ENCODE measurements at places on chromosomes 5 and 9.
A peak's percentile ranks its signal among the peaks of the same experiment; 100 is the strongest.

GRCh38 chr9:5949103-5949699 is 58.5 kb downstream of the MLANA start:
- DNase-seq, result peak; percentile 16

DNA sequence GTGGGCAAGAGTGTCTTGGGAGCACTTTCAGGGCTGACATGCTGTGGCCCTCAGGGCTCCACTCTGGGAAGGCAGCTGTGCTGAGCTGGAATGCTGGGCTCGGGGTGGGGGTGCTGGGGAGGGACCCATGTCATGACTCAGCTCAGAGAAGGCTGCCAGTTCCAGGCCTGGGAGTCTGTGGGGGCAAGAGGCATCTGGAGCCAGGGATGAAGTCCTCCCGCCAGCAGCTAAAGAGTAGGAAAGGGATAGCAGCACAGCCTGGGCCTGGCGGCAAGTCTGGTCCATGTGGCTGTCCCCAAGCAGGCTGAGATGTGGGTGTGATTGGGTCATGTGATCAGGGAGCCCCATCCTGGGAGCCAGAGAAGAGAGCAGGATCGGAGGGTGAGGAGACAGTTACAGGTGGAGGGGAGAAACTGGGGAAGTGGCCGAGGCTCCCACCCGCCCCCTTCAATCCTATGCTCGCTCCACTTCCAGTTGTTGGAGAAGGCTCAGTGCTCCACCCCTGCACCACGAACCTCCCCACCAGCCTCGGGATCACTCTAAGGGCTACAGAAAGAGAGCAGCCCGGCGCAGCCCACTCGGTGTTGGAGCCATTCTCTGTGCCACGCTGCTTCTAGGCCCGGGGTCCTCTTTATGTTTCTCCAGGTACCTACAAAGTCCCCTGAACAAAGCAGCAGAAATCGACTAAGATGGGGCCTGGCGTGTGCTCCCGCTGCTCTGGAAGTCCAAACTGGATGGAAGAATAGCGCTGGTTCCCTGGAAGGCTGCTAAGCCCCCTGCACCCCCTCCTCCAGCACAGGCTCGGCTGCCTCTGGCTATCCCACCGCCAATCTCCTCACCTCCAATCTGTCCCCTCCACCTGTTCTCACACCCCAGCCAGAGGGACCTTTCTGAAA is 12.0 kb downstream of the PDGFRB start:
- no peak for DNase-seq

GRCh38 chr5:82799361-82800077 is 277.7 kb downstream of the TMEM167A start:
- no peak for DNase-seq

DNA sequence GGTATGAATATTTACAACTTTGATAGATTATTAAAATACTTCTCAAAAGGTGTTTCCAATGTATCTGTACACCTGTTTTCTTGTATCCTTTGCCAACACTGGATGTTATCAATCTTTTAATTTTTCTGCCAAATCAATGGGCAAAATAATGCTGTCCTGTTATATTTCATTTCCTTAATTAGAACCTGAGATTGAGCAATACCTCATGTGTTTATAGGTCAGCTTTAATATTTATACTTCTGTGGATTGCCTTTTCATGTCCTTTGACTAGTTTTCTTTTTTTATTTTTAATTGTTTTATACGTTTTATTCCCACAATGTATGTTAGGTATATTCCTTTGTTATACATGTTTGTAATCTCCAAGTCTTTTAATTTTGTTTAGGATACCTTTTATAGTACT is 77.6 kb downstream of the JAK2 start:
- DNase-seq, result no peak

GRCh38 chr5:1324719-1325190 is 20.1 kb downstream of the CLPTM1L start:
- no peak for DNase-seq

GRCh38 chr5:160165137-160166068 is 46.2 kb upstream of the PWWP2A start:
- no peak for DNase-seq

DNA sequence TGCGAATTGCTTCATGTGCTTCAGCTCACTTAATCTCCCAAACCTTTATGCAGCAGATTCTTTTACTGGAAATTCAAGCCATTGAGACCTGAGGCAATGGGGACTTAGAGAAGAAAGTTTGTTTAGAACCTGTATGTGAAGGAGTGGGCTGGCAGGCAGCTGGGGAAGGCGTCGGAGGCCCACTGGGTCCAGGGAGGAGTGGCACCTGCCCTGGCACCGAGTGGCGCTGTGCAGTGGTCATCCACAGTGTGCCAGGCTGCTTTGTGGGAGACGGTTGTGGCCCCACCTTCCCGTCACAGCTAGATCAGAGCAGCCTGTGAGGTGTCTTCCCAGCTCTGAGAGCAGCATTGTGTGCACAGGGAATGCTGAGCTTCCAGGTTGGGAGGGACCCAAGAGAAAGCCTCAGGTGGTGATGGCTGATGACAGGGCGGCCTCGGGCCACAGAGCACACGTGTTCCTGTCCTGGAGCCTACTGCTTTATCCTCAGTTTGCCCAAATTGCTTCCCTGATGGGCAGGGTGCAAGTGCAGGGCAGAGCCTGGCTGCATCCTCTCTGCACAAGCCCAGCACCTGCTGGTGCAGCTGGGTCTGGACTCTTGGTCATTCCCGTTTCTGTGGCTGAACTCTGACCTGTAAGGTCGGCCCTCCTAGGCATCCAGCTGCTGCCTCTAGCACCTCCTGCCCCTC is 175.2 kb downstream of the CACNA1B start:
- no peak for DNase-seq
